Stimulated activated CD4-positive, alpha-beta T cell treated with anti-CD3 and anti-CD28 coated beads, Interleukin-2, amount 100 ng/mL, for 24 hours (primary cell): ENCODE measurements at places on chromosomes 11 and 22.
A peak's percentile ranks its signal among the peaks of the same experiment; 100 is the strongest.

- no peak for DNase-seq
These were observed 85.9 kb downstream of the MICAL3 start for GRCh38 chr22:17938484-17938924.

GRCh38 chr11:76918941-76919386 lies 58.2 kb downstream of the ACER3 start:
- DNase-seq = peak; percentile 6

DNA sequence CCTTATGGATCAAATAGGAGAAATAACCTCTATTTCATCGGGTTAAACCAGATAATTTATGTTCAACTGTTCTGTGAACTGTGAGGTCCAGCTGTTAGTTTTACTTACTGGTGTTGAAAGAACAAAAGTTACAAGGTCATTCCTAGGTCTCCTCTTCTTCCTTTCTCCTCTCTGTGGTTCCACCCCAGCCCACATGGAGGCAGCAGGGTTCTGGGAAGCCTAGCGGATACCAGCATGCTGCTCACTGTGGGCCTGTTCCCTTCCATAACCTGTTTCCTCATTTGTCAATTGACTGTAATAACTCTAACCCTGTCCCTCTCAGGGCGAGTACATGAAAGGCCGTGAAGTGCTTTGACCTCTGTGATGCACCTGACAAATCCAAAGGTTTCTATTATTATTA lies 27.8 kb downstream of the RELT start:
- DNase-seq = no peak

DNA sequence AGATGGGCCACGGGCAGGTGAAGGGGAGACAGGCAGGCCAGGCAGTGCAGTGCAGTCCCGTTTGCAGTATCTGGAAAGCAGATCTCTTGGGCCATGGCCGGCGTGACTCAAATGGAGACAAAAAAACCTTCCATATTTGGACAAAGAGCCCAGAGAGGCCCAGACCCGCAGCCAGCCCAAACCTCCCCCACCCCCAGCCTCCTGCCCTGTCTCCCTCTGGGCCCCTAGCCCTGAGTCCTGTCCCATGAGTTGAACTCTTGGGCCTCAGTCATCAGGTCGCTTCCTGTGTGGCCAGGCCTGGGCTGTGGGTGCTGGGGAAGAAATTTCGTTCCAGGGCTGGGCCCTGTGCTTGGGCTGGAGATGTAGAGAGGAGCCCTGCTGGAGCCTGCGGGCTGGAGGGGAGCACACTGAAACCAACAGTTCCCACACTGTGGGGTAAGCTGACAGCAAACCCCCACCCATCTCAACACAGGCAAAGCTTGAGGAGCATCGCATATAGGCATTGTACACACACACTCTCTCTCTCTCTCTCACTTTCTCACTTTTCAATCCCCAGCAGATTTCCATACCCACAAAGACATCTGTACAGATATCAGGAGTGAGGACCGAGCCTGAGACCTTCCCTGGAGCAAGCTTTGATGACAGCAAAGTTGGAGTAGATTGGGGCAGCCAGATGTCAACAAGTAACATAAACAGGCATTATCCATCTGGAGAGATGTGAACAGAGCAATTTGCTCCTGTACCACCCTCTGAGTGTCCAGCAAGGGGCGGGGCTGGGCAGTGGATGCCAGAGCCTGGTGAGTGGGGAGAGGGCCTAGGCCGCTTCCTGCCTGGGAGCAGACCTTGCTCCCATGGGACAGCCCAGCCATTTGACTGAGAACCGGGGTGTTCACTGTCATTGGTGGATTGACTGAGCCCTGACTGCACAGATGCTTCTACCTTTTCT lies 17.2 kb downstream of the ARHGEF17 start:
- DNase-seq = no peak

DNA sequence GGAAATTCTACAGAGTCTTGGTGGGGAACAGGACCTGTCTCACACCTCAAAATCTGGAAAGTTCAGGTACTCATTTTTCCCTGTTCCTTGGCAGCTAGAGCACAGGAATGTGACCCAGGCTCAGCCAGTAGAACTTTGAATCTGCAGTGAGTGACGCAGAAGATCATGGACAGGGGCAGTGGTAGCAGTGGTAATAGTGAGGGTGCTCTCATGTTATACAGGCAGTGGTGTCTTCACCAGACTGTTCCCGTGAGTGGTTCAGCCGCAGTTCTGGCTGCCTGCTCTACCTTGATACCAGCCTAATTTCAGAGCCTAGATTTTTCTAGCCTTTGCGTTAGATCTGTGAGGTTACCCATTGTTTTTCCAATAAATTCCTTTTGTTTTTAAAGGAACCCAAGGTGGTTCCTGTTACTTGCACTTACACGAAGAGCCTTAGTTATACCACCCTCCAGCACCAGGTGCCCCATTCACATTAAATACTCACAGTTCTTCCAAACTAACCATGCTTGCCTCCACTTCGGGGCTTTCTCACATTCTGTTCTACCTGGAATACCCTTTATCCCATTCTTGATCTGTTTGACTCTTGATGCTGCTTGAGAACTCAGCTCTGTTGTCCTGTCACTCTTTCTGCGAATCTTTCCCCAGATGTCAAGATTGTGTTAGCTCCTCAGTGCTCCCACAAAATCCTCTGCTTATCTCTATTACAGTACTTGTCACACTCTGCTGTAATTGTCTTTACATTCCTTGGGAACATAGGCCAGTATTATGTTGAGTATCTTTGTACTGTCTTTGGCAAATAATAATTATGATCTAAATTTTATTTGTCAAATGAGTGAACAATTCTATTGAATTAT lies 47.8 kb downstream of the SWAP70 start:
- no peak for DNase-seq

DNA sequence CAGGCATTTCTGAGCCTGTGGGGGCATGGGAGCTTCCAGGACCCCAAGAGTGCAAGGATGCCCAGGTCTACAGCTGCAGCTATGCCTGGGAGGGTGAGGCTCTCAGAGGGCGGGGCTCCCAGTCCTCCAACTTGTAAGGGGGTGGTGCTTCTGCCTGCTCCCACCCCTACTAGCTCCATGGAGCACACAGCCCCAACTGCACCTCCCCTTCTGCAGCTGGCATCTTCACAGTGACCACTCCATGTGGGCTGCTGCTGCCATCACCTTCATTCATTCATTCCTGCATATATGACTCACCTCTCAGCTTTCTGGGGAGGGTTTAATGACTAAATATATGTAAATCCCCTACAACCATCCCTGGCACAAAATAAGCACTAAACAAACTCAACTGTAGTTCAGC lies 43.8 kb downstream of the CHST1 start:
- no peak for DNase-seq

DNA sequence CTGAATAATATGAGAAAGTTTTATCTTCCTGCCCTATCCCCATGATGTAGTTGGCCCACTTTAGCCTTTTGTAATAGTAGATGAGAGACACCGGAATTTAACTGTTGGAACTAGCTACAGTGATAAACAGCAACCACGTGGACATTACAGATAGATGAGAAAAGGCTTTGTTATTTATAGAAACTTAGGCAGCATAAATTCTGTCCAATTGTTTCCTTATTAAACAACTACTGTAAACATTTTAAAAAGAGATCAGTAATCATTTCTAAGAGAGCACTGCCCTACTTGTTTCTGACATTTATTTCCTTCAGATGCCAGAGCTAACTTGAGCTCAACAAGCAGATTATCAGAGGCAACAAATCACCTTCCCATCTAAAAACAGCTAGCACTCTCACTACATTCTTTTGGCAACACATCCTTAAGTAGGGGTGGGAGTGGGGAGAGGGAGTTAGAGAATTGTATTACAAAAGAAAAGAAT lies 63.1 kb downstream of the SOX6 start:
- no peak for DNase-seq

- DNase-seq = no peak
These were observed 141.7 kb downstream of the COMMD9 start for GRCh38 chr11:36147491-36147890.

DNA sequence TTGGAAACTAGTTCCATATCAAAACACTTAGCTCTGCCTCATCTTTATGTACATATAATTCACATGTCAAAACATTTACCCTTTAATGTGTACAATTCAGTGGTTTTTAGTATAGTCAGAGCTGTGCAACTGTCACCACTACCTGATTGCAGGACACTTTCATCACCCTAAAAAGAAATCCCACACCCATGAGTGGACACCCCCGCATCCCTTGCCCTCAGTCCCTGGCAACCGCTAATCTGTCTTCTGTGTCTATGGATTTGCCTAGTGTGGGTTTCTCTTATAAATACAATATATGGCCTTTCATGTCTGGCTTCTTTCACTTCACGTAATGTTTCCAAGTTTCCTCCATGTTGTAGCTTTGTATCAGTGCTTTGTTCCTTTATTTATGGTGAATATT lies 8.6 kb upstream of the EMID1 start:
- DNase-seq = no peak

DNA sequence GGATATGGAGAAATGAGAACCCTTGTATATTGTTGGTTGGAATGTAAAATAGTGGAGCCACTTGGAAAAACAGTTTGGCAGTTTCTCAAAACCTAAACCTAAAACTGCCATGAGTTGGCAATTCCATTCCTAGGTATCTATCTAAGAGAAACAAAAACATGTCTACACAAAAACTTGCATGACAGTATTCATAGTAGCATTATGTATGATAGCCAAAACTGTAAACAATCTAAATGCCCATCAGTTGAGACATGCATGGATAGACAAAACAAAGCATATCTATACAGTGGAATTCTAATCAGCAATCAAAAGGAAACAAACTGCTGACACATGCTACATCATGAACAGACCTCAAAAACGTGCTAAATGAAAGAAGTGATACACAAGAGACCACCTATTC lies 34.9 kb downstream of the TRAF6 start:
- DNase-seq = no peak

DNA sequence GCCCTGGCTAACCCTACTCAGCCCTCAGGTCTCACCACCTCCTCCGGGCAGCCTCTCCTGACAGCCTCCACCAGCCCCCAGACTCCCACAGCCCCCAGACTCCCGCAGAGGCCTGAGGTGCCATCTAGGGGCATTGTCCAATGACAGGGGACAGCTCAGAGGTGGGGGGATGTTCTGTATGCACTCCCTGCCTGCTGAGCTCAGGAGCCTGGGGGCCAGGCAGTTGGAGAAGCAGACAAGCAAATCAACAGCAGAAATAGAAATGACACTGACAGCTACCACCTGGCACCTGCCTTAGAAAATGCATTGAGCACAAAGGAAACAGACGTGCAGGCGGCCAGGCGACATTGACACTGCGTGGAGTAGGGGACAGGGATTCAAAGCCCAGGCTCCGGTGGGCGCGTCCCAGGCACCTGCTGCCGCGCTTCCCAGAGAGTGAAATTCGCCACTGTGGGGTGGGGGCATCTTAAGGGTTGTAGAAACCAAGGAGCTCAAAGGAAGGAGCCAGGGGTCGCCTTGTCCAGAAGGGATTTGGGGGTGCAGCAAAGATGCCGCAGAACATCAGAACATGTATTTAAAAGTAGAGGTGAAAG lies 22.5 kb upstream of the WNT7B start:
- DNase-seq = no peak

GRCh38 chr11:128509621-128510389 lies 77.6 kb downstream of the ETS1 start:
- no peak for DNase-seq

DNA sequence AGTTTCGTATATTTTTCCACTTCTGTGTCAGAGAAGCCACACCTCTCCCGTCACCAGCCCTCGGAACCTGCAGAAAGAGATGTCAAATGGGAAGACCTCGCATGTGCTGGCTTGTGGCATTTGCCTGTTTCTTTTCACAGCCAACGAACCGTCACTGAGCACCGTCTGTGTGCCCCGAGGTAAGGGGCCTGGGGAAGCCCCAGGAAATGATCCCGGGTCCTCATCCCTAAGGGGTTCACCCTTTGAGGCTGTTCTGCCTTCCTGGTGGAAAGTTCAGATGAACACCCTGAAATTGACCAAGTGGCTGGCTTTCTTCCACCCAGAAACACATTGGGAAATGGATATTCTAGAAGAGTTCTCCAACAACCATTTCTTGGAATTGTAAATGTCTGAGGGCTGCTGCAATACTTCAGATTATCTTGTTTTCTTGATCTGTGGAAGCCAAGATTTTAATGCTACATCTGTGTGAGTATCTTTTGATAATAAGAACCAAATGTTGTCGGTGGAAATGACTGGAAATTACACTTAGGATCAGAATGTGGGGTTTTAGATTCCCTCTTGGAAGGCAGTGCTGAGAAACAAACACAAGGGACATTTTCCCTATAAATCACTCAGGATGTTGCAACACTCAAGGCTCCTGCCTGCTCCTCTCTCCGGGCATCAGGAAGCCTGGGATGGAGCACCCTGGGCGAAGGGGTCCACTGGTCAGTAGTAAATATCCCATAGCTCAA lies 37.6 kb downstream of the RIBC2 start:
- no peak for DNase-seq

- DNase-seq = no peak
These were observed 40.9 kb downstream of the CSRP3 start for GRCh38 chr11:19160847-19161246.

- no peak for DNase-seq
These were observed 64.4 kb upstream of the LINC01488 start for GRCh38 chr11:69416762-69417698.

- DNase-seq = no peak
These were observed 41.1 kb downstream of the DIXDC1 start for GRCh38 chr11:111978028-111978771.

- peak; percentile 69 for DNase-seq
These were observed 1.7 kb upstream of the DDX6 start for GRCh38 chr11:118792570-118793124.

GRCh38 chr11:79508461-79508860 lies 67.6 kb upstream of the TENM4 start:
- DNase-seq = no peak

DNA sequence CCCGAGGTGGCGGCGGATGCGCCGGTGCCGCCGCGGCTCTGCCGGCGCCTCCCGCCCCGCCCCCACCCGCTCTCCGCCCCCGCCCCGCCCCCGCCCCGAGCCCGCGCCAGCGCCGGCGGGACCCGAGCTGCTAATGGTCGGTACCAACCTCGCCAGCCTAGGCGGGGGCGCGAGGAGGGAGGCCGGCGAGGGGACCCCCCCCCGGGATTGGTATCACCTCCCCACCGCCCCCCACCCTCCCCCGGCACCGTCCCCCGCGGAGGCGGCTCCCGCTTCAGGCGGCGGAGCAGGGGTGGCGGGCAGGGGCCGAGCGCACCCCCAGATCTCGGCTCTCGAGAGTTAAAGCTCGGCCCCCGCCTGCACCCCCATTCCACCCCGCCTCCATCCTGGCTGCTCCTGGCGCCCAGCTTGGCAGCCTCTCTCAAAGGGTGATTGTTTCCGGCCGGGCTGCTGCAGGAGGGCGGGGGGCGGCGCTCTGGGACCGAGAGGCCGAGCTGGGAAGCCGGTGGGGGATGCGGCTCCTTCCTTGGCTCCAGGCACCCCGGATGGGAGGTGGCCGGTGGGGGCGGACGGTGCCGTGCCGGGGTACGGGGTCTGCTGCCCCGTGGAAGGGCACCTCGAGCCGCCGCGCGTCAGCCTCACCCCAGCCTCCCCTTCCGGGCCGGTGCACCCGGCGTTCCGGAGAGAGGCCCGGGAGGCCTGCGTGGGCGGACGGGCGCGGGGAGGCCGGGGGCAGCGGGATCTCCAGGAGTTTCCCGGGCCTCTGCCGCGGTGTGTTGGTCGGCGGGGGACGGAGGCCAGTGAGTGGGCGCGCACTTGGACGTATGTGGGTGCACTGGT lies at the start of gene B3GAT1:
Gene B3GAT1 (minus strand): TSS at position 40 of the 840 bp plus-strand sequence. CDS start 24,583 bp downstream, outside the sequence.
- DNase-seq = peak; percentile 38
